ENCODE measurements at places on chromosomes 6 and 20.

DNA sequence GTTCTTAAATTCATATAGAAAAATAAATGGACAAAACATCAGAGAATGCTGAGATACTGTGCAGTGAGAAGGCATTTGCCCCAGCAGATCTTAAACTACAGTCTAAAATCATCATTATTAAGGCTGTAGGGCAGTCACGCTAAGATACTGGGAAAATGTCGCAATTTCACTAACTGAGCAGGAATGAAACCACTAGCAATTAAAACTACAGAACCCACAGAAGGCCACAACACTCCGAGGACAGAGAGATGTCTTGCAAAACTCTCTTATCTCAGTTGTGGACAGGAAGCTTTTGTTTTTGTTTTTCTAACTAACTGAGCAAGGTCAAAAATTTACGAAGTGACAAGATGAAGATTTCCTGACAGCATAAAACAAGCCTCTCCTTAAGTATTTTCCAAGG is 18.2 kb downstream of the GNAS-AS1 start:
- no peak for DNase-seq

DNA sequence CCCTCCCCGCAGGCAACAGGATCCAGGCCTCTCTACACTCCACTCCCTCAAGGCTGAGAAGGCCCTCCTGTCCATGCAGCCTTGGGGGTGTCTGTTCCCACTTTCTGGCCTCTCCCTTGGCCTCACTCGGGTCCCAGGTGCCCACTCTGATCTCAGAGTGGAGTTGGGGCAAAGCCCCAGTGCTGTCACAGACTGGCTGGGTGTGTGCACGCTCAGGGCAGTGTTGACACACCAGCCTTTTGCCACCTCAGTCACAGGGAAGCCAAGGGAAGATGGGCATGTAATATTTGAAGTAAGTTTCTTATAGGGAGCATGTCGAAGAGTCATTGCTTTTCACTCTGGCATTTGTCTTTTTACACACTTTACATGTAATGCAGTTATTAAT is 44.9 kb downstream of the HLA-DRA start:
- no peak for DNase-seq

DNA sequence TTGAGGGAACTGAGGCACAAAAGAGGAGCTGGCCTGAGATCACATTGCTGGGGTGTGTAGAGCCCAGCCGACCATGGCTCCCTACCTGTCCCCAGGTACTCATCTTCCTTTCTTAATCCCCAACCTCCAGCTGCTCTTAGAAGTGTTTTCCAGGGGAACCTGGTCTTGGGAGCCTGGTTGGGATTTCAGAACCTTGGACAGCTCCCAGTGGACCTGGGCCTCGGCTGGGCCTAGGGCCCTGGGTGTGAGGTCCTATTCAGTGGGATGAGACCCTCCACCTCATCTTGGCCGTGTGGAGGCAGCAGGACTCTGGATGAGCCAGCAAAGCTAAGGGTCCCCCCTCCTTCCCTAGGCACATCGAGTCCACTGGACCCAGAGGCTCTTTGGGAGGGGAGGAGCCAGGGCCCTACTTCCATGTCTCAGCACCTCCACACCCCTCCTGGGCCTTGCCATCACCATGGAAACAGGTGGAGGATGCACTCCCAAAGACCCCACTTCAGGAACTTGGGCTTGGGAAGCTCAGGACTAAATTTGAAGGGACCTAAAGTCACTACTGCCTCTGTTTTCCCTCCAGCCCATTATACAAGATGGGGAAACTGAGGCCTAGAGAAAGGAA is 38.5 kb downstream of the DLGAP4 start:
- DNase-seq: no peak

DNA sequence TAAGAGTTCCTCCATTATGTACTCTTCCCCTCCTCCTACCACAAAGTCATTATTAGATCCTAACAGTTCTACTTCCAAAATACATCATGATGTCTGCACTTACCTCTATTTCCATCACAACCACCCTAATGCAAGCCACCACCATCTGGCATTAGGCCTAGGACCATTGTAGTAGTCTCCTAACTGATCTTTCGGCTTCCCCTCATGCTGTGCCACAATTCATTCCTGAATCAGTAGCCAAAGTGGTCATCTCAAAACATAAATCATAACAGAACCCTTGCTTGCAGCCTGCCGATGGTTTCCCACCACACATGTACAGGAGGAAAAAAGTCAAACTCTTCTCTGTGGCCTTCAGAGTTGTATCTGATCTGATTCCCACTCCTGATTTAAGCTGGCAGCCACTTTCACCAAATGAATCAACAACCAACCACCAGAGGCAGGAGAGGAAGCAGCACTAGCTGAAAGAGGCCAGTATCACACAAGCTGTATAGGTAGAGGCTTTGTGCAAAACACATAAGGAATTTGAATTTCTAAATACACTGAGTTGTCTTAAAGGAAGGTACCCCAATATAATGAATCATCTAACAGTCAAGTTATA is 26.1 kb downstream of the FAM184A start:
- no peak for DNase-seq

GRCh38 chr6:43702171-43702533 is 14.6 kb upstream of the MRPS18A start:
- DNase-seq: no peak

DNA sequence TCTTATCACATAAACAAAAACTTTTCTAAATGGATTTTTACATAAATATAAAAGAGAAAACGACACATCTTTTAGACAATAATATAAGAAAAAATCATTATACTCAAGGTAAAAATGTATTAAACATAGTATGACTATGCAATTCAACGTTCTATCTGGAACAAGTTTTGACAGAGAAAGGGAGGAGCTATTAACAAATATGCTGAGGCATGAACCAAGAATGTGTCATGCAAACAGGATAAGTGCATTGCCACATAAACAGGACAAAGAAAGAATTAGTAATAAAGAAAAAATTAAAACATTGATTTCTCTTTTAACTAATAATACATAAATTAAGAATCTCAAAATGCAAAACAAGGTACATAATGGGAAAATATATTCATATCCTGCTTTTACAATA is 1353.4 kb upstream of the GJE1 start:
- DNase-seq: no peak

DNA sequence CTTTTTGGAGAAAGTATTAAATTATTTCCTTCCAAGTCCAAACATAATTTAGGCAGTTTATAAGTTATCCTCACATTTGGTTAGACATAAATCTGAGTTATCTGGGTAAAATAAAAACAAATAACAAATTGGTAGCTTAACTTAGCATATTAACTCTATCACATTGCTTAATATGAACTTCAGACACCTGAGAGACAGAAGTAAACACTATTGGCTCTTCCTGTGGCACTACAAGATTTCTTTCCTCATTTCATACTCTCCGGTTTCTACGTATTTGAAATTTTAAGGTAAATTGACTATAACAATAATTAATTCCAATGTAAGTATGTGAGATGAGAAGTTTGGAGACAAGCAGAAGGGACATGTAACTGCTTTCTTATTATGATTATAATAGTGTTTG is 106.8 kb downstream of the TRMT11 start:
- no peak for DNase-seq

- DNase-seq: peak; percentile 21
Measured at GRCh38 chr20:50392138-50392866, 117.9 kb upstream of the PTPN1 start.

- DNase-seq: no peak
Measured at GRCh38 chr6:110735666-110736065, 79.6 kb downstream of the CDK19 start.

DNA sequence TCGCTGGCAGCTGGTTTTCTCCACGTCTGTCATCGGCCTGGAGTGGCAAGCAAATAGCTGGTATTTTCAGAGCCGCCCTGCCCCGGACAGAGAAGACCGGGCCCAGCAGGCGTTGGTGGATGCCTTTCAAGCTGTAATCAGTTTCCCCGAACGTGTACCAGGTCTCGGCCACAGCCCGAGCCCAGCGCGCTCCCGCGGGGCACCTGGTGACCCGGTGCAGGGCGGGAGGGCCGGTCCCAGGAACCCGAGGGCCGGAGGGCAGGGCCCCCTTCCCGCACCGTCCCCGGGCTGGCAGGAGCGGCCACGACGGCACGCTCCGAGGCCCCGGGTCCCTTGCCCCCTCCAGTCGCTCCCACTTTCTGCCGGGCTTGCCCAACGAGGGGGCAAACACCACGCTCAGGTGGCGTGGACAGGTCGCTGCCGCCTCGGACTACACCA is 348 bp upstream of the PYGB start:
- no peak for DNase-seq

- no peak for DNase-seq
Measured at GRCh38 chr6:31010393-31011060, at the start of gene MUC22. Gene MUC22, plus strand, starts transcription at chr6:31010474. Its CDS starts 233 bp downstream, at chr6:31010707.

DNA sequence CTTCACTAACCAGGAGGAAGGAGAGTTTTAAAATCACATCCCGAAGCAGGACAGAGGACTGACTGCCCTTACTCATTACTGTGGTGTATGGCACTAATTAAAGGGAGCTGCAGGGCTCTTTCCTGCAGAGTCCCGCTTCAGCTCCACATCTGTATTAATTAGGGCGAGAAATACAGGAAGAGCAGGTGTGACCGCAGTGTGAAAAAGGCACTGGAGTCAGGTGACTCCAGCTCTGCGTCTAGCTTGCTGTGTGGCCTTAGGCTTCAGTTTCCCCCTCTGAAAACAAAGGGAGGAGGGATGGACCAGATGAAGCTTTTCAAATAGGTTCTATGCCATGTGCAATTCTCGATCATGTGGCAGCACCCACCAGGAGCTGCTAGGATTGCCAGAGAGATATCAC is 34.0 kb downstream of the KIAA1755 start:
- DNase-seq: no peak

DNA sequence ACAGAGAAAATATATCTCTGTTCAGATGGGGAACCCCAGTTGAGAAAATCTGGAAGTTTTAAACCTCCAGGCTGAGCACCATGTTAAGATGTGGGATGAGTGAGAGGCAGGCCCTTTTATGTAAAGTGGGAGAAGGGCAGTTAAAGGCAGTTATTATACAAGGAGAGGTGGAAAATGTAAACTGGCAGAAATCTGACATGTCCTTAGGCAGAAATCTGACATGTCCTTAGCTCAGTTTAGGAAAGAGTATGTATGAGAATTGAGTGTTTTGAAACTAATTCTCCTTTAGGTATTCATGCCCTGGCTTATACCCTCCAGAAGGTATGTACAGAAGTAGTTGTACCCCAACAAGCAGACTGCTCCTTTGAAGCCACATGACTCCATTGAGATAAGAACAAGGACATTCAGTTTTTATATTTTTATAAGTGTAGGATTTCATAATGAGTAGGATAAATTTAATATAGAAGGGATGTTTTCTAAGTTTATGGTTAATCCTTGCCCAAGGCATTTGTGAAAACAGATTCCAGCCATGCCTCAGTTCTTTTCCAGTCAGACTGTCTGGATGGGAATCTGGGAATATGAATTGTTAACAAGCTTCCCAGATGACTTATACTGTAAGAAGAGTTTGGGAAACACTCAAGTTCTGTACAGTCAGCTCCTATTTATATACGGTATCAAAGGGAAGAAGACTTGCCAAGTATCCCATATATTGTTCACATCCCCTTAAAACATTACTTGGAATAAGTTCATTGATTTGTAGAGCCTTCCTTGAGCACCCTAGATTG is 87.7 kb downstream of the SCAND1 start:
- DNase-seq: no peak

- no peak for DNase-seq
Measured at GRCh38 chr6:130602151-130602770, 224.9 kb upstream of the SMLR1 start.

DNA sequence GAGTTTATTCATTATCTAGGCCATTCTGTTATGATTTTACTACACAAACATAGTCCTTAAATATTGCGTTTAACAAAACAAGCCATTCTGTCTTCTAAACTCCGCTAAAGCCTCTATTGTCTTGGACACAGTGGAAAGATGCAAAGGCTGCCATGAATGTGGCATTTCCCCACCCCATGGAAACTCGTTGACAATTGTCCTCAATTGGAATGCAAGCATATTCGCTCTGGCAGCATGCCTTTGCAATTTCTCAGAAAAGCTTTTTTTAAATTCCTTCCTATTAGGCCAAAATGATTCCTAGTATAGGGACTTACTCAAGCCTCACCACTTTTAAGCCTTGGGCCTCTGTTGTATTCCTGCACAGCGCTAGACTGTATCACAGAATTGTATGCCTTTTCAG is 22.8 kb downstream of the OR2A4 start:
- DNase-seq: no peak

Measured in effector memory CD8-positive, alpha-beta T cell (primary cell).